ENCODE measurements at places on chromosomes 1 and 21.

GRCh38 chr21:43598416-43599120 lies 60.7 kb downstream of the HSF2BP start:
- no peak for DNase-seq

GRCh38 chr21:24824209-24824608 lies 783.1 kb downstream of the MRPL39 start:
- no peak for DNase-seq

DNA sequence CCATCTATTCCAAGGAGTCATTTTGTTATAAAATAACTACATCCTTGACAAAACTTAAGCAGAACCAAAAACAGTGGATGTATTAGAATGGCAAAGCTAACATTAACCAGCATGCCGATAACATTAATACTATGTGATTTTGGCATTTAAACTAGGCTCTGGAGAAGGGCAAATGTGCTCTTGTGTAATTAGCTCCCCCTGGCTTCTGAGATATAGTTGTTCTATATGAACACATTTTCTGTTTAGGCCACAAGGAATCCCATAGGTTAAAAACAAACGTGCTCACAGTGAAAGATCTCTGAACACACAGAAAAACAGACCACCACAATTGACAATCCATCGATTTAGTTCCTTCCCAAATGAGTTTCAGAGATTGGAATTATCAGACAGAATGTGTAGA lies 57.4 kb upstream of the TARS2 start:
- DNase-seq = no peak

DNA sequence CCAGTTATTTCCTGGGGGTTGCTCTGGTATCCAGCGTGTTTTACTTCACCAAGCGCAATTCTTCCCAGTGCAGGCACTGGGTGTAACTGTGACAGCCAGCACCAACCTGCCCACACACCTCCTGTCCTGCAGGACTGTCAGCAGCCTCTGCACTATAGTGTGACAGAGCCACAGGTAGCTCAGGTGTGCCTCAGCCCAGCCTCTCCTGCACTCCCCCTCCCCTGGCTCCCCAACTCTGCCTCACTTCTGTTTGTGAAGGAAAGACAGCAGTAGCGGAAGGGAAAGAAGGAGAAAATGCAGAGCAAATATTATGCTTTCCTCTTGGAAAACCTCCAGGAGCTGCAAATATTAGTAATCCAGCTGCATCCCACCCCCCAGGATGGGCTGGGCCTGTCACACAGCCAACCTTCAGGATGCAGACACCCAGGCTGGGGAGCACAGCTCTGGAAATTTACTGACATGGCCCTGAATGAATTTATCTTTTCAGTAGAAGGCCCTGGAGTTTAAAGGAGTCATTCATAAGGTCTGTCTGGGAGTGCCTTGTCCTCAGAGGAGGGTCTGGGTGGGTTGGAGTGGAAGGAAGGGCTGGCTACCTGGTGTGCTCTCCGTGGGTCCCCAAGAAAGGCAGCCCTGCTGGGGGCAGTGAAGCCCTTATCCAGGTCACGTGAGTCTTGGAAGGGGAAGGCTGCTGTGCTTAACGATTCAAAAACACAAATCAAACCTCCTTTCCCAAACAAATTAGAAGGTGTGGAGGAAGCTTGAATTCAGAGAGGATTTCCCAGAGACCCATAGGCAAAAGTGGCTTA lies 20.9 kb downstream of the CAPN2 start:
- no peak for DNase-seq

- no peak for DNase-seq
Observed at GRCh38 chr1:25926731-25927496, 20.7 kb upstream of the STMN1 start.

GRCh38 chr1:66445492-66446181 lies 88.3 kb upstream of the SGIP1 start:
- no peak for DNase-seq

DNA sequence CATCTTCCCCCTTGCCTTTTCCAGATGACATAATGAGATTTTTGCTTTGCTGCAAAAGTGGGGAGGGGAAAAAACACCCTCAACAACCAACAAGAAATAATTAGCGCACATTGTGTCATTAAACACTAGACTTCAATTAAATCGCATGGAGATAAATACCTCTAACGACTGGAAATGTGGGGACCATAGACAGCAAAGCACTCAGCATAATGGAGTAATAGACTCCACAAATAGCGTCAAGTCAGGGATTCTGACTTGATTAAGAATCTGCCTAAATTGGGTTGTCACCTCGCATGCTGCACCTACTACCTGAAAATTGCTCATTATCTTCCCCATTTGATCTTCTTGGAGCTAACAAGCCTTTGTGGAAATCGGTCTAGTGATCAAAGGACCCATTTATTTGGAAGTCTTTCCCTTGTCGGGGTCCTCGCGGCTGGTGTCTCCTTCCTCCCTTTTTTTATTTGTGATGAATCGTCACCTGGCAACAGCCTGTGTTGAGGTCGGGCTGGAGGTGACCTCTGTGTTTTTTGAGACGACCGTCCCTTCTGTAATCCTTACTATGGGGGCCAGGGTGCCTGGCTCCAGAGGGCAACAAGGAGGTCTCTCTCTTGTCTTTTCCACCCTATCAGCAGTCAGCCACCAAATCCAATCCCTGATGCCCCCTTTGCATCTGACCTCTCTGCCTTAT lies 75.3 kb upstream of the IGSF21 start:
- no peak for DNase-seq

DNA sequence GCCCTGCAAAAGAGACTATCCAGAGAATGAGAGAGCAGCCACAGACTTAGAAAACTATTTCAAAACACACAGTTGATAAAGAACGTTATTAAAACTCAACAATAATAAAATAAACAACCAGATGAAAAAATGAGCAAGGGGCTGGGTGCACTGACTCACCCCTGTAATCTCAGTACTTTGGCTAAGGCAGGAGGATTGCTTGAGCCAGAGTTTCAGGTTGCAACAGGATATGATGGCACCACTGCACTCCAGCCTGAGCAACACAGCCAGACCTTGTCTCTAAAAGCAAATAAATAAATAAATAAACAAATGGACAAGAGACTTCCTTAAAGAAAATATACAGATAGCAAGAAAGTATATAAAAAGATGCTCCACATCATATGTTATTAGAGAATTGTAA lies 144.6 kb downstream of the LRRIQ3 start:
- no peak for DNase-seq

- DNase-seq = no peak
Observed at GRCh38 chr1:173297798-173298391, 90.8 kb upstream of the TNFSF4 start.

- peak; percentile 18 for DNase-seq
Observed at GRCh38 chr1:25641931-25642573, 25.5 kb downstream of the MAN1C1 start.

DNA sequence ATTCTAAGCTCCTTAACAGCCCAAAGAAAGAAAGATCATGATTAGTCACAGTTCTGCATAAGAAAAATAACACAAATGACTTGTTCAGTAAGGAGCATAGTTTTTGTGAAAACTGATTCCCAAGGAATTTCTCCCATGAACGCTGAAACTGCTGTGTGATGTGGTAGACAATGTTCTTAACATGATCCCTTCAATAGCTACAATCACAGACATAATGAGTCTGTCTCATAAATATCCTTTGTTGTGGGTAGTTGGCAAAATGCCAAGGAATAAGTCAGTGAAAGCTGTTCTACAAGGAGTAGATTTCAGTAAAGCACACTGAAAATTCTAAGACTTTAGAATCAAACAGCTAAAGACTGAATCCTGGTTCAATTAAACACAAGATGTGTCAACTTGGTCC lies 404.8 kb downstream of the HLX start:
- no peak for DNase-seq

- no peak for DNase-seq
Observed at GRCh38 chr1:61087571-61087970, 5.2 kb downstream of the NFIA start.

DNA sequence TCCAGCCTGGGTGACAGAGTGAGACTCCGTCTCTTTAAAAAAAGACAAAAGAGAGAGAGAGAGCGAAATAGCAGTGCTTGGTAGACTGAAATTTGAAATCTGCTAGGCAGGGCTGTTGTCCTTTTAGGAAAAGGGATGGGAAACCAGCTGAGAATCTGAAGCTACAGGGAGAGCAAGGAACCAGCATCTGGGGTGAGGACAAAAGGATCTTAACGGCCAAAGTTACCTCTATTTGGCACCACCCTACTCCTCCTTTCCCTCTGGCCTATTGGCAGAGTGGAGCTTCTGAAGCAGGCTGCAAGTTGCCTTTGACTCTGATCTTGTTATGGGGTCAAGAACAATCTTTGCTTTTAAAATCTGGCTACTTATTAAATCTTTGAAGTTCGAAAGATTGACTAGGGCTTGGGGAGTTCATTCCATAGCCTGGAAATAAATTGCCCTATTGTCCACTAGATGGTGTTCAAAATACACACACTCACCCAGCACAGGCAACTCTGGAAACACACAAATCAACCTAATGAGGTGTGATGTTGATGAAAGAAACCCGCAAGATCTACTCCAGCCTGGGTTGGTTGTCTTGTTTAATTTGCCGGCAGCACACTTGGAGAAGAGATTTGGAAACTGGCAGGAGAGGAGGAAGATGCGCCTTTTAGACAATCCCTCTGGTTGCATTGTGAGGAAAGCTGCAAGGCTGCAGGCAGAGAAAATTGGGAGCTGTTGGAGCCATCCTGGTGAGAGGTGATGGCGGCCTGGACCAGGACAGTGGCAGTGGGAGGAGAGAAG lies 16.5 kb upstream of the PARP1 start:
- no peak for DNase-seq

GRCh38 chr21:46465651-46466050 lies 7.0 kb downstream of the DIP2A start:
- DNase-seq = no peak

GRCh38 chr1:78606274-78606673 lies 14.0 kb upstream of the IFI44L start:
- DNase-seq = no peak

GRCh38 chr1:59761443-59761842 lies 53.3 kb upstream of the HOOK1 start:
- DNase-seq = no peak

- no peak for DNase-seq
Observed at GRCh38 chr1:221698579-221699349, 43.1 kb downstream of the DUSP10 start.

- DNase-seq = no peak
Observed at GRCh38 chr1:114235960-114236359, 82.3 kb upstream of the SYT6 start.

DNA sequence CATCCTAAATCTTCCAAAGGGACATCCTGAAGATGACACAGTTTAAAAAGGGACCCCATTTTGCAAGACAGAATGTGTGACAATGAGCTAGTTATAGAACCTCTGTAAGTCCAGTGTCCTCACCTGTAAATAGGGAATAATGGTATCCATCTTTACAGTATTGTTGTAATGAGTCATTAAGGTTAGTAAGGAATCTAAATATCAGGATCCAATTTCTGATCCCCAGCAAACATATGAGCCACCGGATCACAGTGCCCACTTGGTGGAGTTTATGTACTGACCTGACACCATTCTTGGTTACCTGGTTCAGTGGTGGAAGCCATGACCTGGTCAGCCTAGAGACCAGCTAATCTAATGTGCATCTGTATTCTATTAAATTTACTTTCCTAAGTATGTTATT lies 47.9 kb upstream of the TSPAN2 start:
- DNase-seq = no peak

DNA sequence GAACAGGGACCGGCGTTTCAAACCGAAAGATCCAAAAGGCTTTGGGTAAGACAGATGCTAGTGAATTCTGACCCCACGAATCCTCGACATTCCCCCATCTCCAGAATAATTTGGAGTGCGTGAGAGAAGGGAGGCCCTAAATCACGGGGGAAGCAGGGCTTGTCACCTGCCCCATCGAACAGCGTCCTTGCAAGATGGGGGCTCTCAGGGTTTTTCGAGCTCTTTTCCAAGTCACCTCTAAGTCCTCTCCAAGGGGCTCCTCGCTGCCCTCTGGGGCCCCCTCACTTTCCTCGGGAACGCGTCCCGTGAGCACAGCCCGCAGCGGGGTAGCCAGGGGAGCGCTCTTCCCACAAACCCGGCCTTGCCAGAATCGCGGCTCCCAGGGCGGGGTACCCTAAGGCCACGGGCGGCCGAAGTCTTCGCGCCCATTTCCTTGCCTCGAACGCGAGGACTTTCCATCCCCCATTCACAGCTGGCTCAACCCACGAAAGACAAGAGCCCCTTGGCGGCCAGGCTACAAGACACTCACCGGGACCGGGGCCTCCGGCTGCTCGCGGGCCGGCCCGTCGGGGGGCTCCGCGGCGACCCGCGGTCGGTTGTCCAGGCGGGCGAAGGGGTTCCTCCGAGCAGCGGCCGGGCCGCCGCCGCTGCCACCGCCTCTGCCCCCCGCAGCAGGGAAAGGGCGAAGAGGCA lies 546 bp downstream of the DONSON start:
- DNase-seq = no peak

- no peak for DNase-seq
Observed at GRCh38 chr1:206802401-206802800, 30.1 kb upstream of the IL10 start.

DNA sequence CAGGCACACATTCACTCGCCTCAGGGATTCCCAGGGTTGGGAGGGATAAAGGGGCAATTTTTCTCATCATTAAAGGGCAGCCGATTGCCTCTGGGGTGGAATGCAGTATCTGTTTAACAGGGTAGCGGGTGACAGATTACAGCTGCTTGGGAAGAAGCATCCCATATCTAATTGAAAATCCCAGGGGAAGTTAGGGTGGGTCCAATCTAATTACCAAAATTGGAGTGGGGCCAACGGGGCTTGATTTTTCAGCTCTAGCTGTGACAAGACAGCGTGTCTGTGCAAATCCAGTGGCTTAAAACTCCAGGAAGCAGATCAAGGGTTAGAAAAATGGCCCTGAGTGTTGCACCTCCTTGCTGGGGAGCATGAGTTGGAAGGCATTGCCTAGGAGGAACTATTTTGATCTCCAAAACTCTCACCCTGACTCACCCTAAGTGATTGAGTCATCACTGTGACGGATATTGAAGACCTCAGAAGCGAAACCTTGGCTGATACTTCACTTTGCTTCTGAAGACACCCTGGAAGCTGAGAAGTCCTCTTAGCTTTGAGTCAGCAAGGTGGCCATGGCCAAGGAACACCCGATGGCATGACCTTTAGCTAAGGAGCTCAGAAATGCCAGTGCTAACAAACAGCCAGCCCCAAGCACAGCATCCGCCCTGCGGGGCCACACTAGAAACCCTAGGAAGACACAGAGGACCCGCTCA lies 46.0 kb downstream of the GRHL3 start:
- peak; percentile 77 for DNase-seq

- DNase-seq = no peak
Observed at GRCh38 chr1:155320252-155320651, 442 bp upstream of the RUSC1 start.

GRCh38 chr1:153833171-153833570 lies 58.0 kb downstream of the SLC27A3 start:
- no peak for DNase-seq

- DNase-seq = no peak
Observed at GRCh38 chr1:189463166-189463565, 1014.5 kb downstream of the BRINP3 start.

Measured in HS-5 (cell line).